Endodermal cell (in vitro differentiated cells): ENCODE measurements at places on chromosomes 11 and 22. TPM values are rescaled to one million over a fixed set of nuclear protein-coding genes. Genes with fewer than 3 reads are reported as not detected.

The CLTCL1 gene
- total RNA-seq = 8.3 and 11.8 TPM in 2 replicates

The ADAMTS8 gene
- total RNA-seq = 1.00 to 3.1 TPM (median 1.2 TPM) in 3 replicates

The LDHA gene
- 281 to 2,469 TPM (median 308 TPM) in 3 replicates for total RNA-seq

The C22orf42 gene
- 0.27 to 1.5 TPM in 2 of 3 replicates, not detected in the other for total RNA-seq

The ZNF280B gene
- total RNA-seq = 10.6 and 10.9 TPM in 2 replicates

The UBQLNL gene
- 0.20 TPM in 1 of 3 replicates, not detected in the others for total RNA-seq

The PAAF1 gene
- 28.2 and 31.3 TPM in 2 replicates for total RNA-seq

The CD82 gene
- total RNA-seq = 3.0 and 3.8 TPM in 2 replicates

The FGF3 gene
- total RNA-seq = not detected in 3 replicates

The DEFB131B gene
- total RNA-seq = not detected in 3 replicates

The PAX6 gene
- 6.8 to 24.0 TPM (median 8.2 TPM) in 3 replicates for total RNA-seq

The SLC25A45 gene
- total RNA-seq = 4.6 and 6.3 TPM in 2 replicates

DNA sequence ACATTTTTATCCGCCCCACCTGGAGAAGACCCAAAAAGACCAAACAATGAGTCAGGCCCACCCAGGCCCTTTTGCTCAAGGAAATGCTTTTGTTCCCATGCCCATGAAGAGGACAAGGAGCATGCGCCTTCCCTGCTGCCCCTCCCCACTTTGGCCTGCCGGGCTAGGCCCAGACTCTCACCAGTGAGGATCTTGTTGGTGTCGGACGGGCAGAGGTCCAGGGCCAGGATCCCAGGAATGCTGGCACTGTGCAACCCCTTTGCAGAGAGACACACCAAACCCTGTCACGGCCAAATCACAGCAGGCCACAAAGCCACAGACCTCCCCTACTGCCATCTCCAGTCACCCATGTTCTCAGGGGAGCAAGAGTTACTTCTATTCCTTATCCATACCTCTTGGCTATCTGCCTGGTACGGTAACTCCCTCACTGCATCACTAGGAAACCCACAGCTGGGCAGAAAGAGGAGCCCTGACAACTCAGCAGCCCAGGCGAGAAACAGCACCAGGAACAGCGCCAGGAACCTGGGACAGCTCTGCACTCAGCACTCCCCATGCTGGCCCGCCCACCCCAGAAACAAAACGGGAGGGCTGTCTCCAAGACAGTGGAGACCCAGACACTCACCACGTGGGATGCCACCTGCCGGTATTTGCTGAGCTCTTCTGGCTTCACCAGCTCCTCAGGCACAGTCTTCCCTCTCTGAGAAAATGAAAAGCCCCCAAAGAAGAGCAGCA is 5.5 kb downstream of the PRPF19 start:
- no peak overlapping the region for H3K4me3 ChIP-seq
- no peaks in the 10 kb centered on the region for H3K27me3 ChIP-seq
- peak; percentile 35 for DNase-seq
- H3K27ac ChIP-seq = no peak overlapping the region

DNA sequence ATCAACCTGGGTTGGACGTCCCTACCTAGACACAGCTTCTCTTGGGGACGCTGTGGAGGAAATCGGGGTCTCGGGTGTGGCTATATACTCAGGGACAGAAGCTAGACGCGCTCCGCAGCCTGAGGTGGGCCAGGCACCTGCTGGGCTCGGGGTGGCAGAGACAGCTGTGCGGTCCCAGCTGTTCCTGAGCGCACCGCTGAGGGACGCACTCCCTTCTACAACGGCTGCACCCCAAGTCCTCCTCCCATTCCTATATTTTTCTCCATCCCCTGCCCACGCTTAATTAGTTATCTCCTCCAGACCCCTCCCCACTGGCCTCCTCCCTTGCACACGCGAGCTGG is 188 bp upstream of the MTNR1B start:
- no peak for DNase-seq
- H3K36me3 ChIP-seq = no peaks in the 10 kb centered on the region
- peak overlapping the region; percentile 69 for H3K4me3 ChIP-seq
- H3K27me3 ChIP-seq = peaks cover 34% of the 10 kb centered on the region

GRCh38 chr11:17548444-17548843 is 1.4 kb downstream of the OTOG start:
- DNase-seq = peak; percentile 77
- no peak overlapping the region for H3K4me3 ChIP-seq
- H3K27me3 ChIP-seq = peaks cover 13% of the 10 kb centered on the region
- H3K27ac ChIP-seq = no peak overlapping the region

GRCh38 chr11:134658481-134659225 is 246.6 kb upstream of the B3GAT1 start:
- DNase-seq = peak; percentile 21
- H3K27ac ChIP-seq = no peak overlapping the region

GRCh38 chr11:112173152-112173551 is 2.2 kb upstream of the BCO2 start:
- no peaks in the 10 kb centered on the region for H3K36me3 ChIP-seq
- no peaks in the 10 kb centered on the region for H3K27me3 ChIP-seq
- no peak for DNase-seq
- H3K4me3 ChIP-seq = no peak overlapping the region

GRCh38 chr22:50675553-50676179 is 3.0 kb downstream of the SHANK3 start:
- DNase-seq = peak; percentile 38
- H3K4me1 ChIP-seq = no peaks in the 10 kb centered on the region
- H3K36me3 ChIP-seq = no peaks in the 10 kb centered on the region
- H3K27ac ChIP-seq = no peak overlapping the region

GRCh38 chr11:26027887-26028286 is 304.0 kb upstream of the ANO3 start:
- no peak overlapping the region for H3K4me3 ChIP-seq
- H3K36me3 ChIP-seq = no peaks in the 10 kb centered on the region
- H3K4me1 ChIP-seq = no peaks in the 10 kb centered on the region
- no peak overlapping the region for H3K27ac ChIP-seq
- no peaks in the 10 kb centered on the region for H3K27me3 ChIP-seq
- DNase-seq = no peak

- H3K27ac ChIP-seq = no peak overlapping the region
- no peaks in the 10 kb centered on the region for H3K36me3 ChIP-seq
- DNase-seq = no peak
- H3K4me3 ChIP-seq = no peak overlapping the region
These were observed 13.5 kb downstream of the FSHB start for GRCh38 chr11:30244265-30244664.

DNA sequence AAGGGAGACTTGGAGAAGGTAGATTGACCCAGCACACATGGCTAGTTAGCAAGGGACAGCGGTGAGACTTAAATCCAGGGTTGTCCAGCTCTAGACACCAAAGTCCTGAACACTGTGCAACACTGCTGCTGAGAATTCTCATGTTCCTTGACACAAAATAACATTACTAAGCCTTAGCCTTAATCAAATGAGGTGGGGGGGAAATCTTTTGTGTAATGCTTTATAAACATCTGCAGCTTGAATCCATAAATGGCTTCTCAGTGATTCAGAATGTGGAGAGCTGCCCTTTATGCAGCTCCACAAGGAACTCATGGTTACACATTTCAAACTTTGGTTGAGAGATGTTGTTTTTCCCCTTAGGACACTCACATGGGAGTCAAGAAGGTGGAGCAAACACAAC is 80.0 kb downstream of the CD44 start:
- H3K4me3 ChIP-seq = no peak overlapping the region
- H3K27ac ChIP-seq = no peak overlapping the region
- H3K4me1 ChIP-seq = no peaks in the 10 kb centered on the region

DNA sequence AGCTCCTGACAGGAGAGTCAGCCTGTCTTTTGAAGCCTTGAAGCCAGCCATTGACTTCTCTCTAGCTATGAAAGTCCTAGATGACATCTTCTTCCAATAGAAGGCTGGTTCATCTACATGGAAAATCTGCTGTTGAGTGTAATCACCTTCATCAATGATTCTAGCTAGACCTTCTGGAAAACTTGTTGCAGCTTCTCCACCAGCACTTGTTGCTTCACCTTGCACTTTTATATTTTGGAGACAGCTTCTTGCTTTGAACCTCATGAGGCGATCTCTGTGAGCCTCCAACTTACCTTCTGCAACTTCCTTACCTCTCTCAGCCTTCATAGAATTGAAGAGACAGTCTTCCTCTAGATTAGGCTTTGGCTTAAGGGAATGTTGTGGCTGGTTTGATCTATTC is 58.3 kb downstream of the MYO7A start:
- H3K4me3 ChIP-seq = no peak overlapping the region
- no peak for DNase-seq
- no peaks in the 10 kb centered on the region for H3K36me3 ChIP-seq
- H3K4me1 ChIP-seq = peaks cover 3% of the 10 kb centered on the region
- H3K27ac ChIP-seq = no peak overlapping the region

DNA sequence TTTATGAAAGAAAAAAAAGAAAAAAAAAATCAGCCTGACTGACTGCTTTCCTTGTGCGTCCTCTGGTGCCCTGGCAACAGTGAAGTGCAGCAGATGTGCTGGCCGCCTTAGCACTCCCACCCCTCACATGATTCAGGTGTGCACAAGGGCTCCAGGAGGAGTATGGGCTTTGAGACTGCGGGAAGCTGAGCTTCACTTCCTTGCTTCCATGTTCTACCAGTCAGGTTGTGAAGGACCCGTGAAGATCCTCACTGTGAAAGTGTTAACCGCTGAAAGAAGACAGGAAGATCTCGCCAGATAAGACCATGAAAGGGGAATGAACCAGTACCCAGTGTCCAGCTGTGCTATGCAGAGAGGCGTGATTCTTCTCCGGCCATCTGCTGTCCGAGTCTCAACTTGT is 48.2 kb downstream of the HIRA start:
- H3K36me3 ChIP-seq = peaks cover 72% of the 10 kb centered on the region
- H3K27ac ChIP-seq = no peak overlapping the region
- peaks cover 4% of the 10 kb centered on the region for H3K4me1 ChIP-seq
- H3K27me3 ChIP-seq = no peaks in the 10 kb centered on the region

GRCh38 chr11:3994030-3994640 is 100.5 kb upstream of the RRM1 start:
- no peaks in the 10 kb centered on the region for H3K36me3 ChIP-seq
- DNase-seq = no peak
- no peak overlapping the region for H3K27ac ChIP-seq
- no peaks in the 10 kb centered on the region for H3K27me3 ChIP-seq

GRCh38 chr22:36662981-36663380 is 40.6 kb downstream of the CACNG2 start:
- no peak for DNase-seq

DNA sequence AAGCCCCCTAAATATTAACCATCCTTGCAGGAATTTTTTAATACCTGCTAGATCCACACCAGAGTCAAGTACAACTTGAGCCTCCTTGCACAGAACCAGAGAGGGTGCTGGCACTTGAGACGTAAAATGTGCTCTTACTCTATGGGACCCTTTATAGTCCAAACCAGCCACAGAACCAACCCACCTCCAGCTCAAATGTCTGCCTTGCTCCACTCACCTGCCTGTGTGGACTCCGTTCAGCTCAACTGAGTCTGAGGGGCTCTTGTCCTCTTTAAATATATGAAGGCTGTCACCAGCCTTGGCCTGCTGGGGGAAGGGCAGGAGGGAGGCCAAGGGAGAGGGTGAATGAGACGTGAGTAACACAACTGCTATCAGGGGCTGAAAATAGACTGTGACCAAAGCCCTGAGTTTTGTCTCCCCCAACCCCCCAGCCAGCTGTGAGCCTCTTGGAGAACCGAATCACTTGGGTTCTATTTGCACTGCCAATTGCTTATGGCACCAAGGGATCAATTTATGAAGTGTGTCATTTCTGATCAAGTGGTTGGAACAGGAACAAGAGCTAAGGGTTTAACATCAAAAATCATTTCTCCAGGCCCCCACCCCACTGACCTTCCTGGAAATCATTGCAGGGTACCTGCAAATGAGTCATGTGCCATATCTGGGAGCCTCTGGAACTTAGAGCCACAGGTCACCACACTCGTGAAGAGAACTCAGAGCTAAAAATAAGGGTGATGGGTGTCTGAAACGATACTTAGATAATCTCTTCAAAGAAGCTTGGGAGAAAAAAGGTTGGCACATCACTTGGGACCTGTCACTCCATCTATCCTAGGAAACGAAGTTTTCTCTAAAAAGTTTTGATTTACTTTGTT is at the start of gene CSRP3:
Gene CSRP3, minus strand, starts transcription at position 247 of the 869 bp plus-strand sequence. CDS start 9,535 bp downstream, outside the sequence.
- peaks cover 50% of the 10 kb centered on the region for H3K27me3 ChIP-seq
- H3K4me1 ChIP-seq = no peaks in the 10 kb centered on the region
- H3K4me3 ChIP-seq = no peak within 1 kb of the TSS
- DNase-seq = no peak

DNA sequence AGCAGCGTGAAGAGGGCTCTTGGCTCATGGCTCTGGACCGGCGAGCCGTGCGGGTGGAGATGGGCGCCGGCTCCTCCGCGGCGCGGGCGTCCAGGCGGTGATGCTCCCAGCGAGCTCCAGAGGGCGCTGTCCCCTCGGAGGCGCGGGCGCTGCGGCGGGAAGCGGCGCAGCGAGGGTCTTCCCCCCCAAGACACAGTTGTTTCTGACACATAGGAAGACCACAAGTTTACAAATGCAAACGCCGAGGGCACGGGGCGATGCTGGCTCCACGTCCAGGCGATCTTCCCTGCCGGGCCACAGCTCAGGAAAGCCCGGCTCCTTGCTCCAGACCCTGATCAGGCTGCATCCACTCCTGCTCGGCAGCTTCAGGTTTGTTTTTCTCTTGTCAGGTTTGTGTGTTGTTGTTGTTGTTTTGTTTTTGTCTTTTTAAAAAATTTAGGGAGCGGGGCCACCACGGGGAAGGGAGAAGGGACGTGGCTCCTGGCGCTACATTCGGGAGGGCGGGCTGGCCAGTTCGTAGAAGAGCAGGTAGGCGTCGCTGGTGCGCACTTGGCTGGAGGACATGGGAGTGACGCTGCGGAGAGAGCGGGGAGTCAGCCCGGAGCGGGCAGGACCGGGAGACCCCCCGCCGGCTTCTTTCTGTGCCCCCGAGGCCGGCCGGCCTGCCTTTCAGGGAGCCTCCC is 10.0 kb upstream of the MFRP start:
- peak; percentile 95 for DNase-seq
- no peak overlapping the region for H3K27ac ChIP-seq
- peaks cover 10% of the 10 kb centered on the region for H3K4me1 ChIP-seq
- no peak overlapping the region for H3K4me3 ChIP-seq
- H3K36me3 ChIP-seq = peaks cover 53% of the 10 kb centered on the region

- H3K4me3 ChIP-seq = no peak overlapping the region
- no peaks in the 10 kb centered on the region for H3K4me1 ChIP-seq
- no peak overlapping the region for H3K27ac ChIP-seq
- DNase-seq = no peak
These were observed 321.7 kb upstream of the PLET1 start for GRCh38 chr11:112582366-112582765.

DNA sequence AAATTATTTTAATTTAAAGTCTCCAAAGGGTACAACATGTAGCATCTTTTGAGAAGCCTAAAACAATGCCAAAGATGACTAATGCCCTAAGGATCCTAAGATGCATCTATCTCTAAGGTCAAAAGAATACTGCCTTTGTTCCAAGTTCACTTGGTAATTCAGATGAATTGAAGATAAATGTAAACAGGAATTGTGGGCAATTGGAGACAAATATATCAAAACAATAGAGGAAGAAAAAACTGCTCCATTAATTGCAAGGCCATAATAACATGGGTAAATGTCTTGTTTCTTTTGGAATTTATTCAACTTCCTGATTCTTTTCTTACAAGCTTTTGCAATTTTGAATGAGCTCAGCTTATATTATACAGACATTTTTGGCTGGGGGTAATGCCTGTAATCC is 338.6 kb downstream of the TTC28 start:
- DNase-seq = no peak
- no peak overlapping the region for H3K4me3 ChIP-seq
- no peak overlapping the region for H3K27ac ChIP-seq
- no peaks in the 10 kb centered on the region for H3K27me3 ChIP-seq

- H3K27ac ChIP-seq = no peak overlapping the region
- no peak overlapping the region for H3K4me3 ChIP-seq
- peaks cover 8% of the 10 kb centered on the region for H3K4me1 ChIP-seq
- H3K36me3 ChIP-seq = no peaks in the 10 kb centered on the region
- no peak for DNase-seq
These were observed 52.7 kb upstream of the HTATIP2 start for GRCh38 chr11:20310596-20311394.
